IMR-90 (cell line): ENCODE measurements at places on chromosomes 13 and 19. TPM values are rescaled to one million over a fixed set of nuclear protein-coding genes. Genes with fewer than 3 reads are reported as not detected.

DNA sequence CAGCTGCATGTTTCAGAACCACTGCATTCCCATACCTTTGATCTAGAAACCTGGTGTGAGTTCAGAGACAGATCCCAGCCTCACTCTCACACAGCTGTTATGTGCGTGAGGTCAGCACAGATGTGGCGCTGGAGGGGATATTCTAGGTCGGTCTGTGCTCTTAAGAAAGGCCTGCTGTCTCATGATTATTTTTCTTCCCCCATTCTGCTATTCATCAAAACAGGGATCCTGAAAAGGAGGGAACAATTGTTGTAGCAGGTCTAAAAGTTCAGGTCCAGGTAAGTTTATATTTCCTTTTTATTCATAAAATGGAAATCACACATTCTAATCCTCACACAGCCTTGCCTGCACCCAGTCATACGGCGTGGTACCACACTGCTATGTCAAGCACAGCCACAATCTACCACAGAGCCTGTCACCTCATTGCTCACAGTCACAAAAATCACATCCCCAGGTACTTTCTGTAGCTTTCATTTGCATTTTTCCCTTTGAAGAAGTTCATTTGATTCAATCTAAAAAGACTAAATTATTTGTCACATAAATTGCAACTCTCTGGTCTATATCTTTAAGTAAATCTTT lies 867 bp downstream of the ZNF546 start:
- peak; percentile 55 for DNase-seq
- no peaks in the 10 kb centered on the region for H3K27me3 ChIP-seq
- peaks cover 5% of the 10 kb centered on the region for H3K4me1 ChIP-seq
- H3K36me3 ChIP-seq = no peaks in the 10 kb centered on the region
- peak overlapping the region; percentile 72 for H3K4me3 ChIP-seq
- no peak overlapping the region for H3K27ac ChIP-seq

ZNF611 gene
- 8.1 and 8.8 TPM in 2 replicates for total RNA-seq

DNA sequence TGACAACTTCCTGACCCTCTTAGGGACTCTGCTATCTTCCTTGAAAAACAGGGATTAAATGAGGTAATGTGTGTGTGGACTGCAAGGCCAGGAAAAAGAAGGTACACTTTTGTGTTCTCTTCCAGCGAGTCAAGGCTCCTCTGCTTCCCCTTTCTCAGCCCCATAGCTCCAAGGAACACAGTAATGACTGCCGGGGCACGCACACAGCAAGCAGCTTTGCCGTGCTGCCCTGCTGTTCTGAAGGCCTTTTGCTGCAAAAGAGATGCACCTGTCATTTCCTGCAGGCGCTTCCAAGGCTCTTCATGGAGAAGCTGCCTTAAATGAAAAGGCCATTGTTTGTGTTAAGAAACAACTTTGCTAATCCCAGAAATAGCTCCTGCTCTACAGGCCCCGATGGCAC lies 84.6 kb downstream of the CYSLTR2 start:
- no peak overlapping the region for H3K4me3 ChIP-seq
- H3K4me1 ChIP-seq = peaks cover 5% of the 10 kb centered on the region; the same call in 1 of the 2 replicates
- H3K27me3 ChIP-seq = peaks cover 2% of the 10 kb centered on the region; the same call in 1 of the 2 replicates
- no peak for DNase-seq

GRCh38 chr13:21672287-21672680 lies 1.4 kb downstream of the FGF9 start:
- H3K4me3 ChIP-seq = peak overlapping the region; percentile 24; the same call in 1 of the 2 replicates
- peaks cover 44% of the 10 kb centered on the region for H3K27me3 ChIP-seq
- H3K27ac ChIP-seq = no peak overlapping the region

ANKRD24 gene
- total RNA-seq = 0.18 and 0.28 TPM in 2 replicates

- no peak overlapping the region for H3K4me3 ChIP-seq
- no peak for DNase-seq
- H3K4me1 ChIP-seq = peaks cover 4% of the 10 kb centered on the region
- H3K27me3 ChIP-seq = no peaks in the 10 kb centered on the region
Observed at GRCh38 chr13:111286162-111286561, 34.3 kb upstream of the TEX29 start.

ZNF98 gene
- not detected in 2 replicates for total RNA-seq

LRRC63 gene
- not detected in 2 replicates for total RNA-seq

DNA sequence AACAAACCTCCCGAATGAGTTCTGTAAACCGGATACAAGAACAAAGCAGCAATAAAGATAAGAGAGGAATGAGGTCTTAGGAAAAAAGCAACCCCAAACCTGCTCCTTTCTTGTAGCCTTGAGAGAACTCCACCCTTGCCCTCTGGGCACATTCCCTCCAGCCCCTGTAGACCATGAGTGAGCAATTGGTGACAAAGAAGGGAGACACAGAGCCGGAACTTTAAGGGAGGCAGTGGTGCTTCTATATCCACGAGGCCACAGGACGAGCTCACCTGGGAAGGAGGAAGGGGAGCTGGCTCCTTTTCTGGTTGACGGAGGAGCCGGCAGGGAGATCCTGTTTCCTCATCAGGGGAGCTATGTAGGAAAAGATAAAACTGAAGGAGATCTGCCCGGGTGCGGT lies 13.0 kb downstream of the BRME1 start:
- H3K27ac ChIP-seq = no peak overlapping the region
- no peaks in the 10 kb centered on the region; the same call in 1 of the 2 replicates for H3K27me3 ChIP-seq
- no peaks in the 10 kb centered on the region for H3K36me3 ChIP-seq
- H3K4me1 ChIP-seq = no peaks in the 10 kb centered on the region

GRCh38 chr13:51681037-51681678 lies 96.9 kb downstream of the WDFY2 start:
- peaks cover 8% of the 10 kb centered on the region; the same call in 1 of the 2 replicates for H3K4me1 ChIP-seq
- H3K27ac ChIP-seq = no peak overlapping the region
- H3K4me3 ChIP-seq = no peak overlapping the region
- H3K27me3 ChIP-seq = no peaks in the 10 kb centered on the region
- H3K36me3 ChIP-seq = no peaks in the 10 kb centered on the region
- DNase-seq = peak; percentile 88

LGALS7 gene
- not detected in 2 replicates for total RNA-seq

RFPL4A gene
- not detected in 2 replicates for total RNA-seq

GRCh38 chr19:35776102-35776788 lies 881 bp downstream of the ARHGAP33 start:
- peaks cover 4% of the 10 kb centered on the region for H3K36me3 ChIP-seq
- peak overlapping the region; percentile 86 for H3K4me3 ChIP-seq
- H3K27me3 ChIP-seq = no peaks in the 10 kb centered on the region
- H3K27ac ChIP-seq = no peak overlapping the region; the same call in 1 of the 2 replicates
- H3K4me1 ChIP-seq = peaks cover 6% of the 10 kb centered on the region
- no peak for DNase-seq

COLGALT1 gene
- 74.2 and 77.1 TPM in 2 replicates for total RNA-seq

DNA sequence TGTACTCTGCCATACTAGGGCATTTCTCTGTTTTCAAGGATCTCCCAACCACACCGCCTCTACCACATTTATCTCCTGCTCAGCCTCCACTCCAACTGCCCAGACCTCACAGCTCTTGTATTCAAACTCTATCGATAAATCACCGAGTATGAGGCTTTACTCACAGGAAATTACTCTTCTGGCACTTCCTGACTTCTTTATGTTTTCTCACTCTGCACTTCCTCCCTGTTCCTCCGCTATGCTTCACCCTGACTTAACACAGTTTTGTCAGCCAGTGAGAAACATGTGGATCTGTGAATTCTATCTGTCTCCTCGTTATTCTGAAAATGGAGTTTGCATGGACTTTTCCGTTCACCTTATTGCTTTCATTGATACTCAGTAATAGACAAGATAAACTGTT lies 2.6 kb upstream of the CARD8 start:
- no peak overlapping the region for H3K4me3 ChIP-seq
- H3K4me1 ChIP-seq = no peaks in the 10 kb centered on the region
- no peak overlapping the region for H3K27ac ChIP-seq
- peaks cover 1% of the 10 kb centered on the region; the same call in 1 of the 2 replicates for H3K27me3 ChIP-seq
- no peak for DNase-seq
- H3K36me3 ChIP-seq = no peaks in the 10 kb centered on the region

DNA sequence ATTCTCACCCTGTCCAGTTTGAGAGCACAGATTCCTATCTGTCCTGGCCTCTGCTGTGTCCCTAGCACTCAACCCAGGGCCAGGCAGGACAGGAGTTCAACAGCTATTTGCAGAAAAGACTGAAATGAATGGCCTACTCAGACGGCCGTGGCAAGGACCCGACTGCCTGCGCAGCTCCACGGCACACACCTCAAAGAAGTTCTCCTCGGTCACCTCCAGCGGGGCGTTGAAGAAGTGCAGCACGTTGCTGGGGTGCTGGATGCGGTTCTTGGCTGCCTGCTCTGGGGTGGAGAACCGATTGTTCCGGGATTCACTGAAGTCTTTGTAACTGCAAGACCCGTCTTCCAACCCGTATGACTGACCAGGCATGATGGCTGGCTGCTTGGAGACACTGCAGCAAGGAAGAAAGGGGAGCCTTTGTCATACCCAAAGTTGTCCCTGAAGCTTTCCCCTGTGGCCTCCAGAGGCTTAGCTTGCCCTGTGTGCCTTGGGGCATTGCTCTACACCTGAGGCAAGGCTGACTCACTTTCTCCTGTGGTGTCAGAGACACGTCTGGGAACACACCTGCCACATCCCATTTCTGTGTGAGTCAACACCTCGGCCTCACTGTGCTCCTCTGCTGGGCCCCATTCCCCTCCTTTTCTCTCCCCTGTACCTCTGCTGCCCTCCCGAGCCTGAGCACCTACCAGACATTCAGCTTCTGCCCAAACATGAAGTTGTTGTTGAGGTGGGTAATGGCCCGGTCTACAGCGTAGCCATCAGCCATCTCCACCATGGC lies 6.8 kb upstream of the ECH1 start:
- H3K36me3 ChIP-seq = peaks cover 73% of the 10 kb centered on the region
- H3K27ac ChIP-seq = no peak overlapping the region
- no peak for DNase-seq
- no peak overlapping the region for H3K4me3 ChIP-seq
- no peaks in the 10 kb centered on the region for H3K27me3 ChIP-seq

DNA sequence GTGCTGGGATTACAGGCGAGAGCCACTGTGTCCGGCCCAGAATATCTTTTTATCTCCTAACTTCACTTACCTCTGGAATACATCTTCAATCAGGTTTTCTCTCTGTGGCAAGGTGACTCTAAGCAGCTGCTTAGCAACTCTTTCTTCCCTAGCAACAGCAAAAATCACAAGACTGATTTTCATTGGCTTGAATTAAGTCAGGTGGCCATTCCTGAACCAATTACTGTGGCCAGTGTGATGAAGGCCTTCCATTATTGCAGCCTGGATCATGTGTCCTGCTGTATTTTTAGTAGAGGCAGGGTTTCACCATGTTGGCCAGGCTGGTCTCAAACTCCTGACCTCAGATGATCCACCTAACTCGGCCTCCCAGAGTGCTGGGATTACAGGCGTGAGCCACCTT lies 9.0 kb upstream of the LTBP4 start:
- H3K4me3 ChIP-seq = no peak overlapping the region
- H3K36me3 ChIP-seq = peaks cover 27% of the 10 kb centered on the region
- DNase-seq = peak; percentile 76
- peaks cover 8% of the 10 kb centered on the region for H3K4me1 ChIP-seq
- no peak overlapping the region for H3K27ac ChIP-seq

DNA sequence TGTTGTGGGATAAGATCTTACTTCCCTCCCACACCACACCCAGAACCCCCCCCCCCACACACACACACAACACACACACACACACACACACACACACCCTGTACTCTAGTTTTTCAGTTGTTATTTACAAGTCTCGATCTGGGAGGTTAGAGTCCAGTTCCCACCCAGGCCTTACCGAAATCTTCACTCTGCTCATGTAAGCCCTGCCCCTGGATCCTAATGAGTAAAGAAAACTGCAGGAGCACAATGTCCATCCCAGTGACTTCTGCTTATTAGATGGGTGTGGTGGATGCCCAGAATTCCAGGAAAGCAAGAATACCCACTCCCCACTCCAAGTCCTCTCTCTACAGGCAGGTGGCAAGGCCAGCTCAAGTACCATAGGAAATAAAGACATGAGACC lies 23.0 kb downstream of the STARD13 start:
- no peak overlapping the region for H3K4me3 ChIP-seq

PLVAP gene
- not detected in 2 replicates for total RNA-seq

DNA sequence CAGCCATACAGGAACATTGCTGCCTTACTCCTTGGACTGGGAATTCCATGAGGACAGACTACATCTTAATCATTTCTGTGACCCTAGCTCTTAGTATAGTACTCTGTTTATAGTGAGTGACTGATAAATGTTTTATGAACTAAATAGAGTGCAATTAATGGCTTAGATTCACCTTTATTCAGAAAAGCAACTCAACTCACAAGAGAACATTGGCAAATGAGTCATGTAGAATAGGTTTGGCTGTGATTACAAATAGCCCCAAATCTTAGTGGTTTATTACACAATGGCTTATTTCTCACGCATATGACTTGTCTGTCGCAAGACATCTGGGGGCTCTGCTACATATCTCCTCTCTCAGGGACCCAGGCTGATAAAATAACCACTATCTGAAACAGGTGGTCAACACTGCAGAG lies 121.6 kb upstream of the KL start:
- DNase-seq = peak; percentile 74
- no peaks in the 10 kb centered on the region for H3K27me3 ChIP-seq
- no peaks in the 10 kb centered on the region; the same call in none of the 2 replicates for H3K4me1 ChIP-seq
- no peak overlapping the region for H3K4me3 ChIP-seq
- no peak overlapping the region for H3K27ac ChIP-seq
- no peaks in the 10 kb centered on the region for H3K36me3 ChIP-seq

- H3K4me1 ChIP-seq = peaks cover 10% of the 10 kb centered on the region; the same call in 1 of the 2 replicates
- no peaks in the 10 kb centered on the region for H3K27me3 ChIP-seq
- H3K27ac ChIP-seq = peak overlapping the region; percentile 64
- no peaks in the 10 kb centered on the region for H3K36me3 ChIP-seq
- peak; percentile 64 for DNase-seq
- H3K4me3 ChIP-seq = peak overlapping the region; percentile 47
Observed at GRCh38 chr13:24233351-24233901, 72.9 kb downstream of the SPATA13 start.

DNA sequence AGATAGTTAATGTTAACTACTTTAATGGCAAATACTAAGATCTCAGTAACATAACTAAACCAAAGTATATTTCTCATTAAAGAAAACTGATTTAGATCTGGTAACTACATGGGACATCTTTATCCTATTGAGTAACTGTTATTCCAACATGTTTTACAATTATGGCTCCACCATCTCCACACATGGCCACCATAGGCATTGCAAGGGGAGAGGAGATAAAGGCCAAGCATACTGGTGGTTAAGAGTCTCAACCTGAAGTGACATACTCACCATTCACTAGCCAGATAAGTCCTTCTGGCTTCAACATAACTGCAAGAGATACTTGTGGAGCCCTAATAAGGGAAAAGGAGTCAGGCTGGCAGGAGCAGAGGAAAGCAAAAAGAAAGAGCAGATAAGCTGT lies 1586.4 kb upstream of the SPRY2 start:
- no peaks in the 10 kb centered on the region for H3K36me3 ChIP-seq
- H3K27ac ChIP-seq = no peak overlapping the region
- H3K4me1 ChIP-seq = no peaks in the 10 kb centered on the region
- no peak for DNase-seq
- H3K27me3 ChIP-seq = no peaks in the 10 kb centered on the region
- H3K4me3 ChIP-seq = no peak overlapping the region

DNA sequence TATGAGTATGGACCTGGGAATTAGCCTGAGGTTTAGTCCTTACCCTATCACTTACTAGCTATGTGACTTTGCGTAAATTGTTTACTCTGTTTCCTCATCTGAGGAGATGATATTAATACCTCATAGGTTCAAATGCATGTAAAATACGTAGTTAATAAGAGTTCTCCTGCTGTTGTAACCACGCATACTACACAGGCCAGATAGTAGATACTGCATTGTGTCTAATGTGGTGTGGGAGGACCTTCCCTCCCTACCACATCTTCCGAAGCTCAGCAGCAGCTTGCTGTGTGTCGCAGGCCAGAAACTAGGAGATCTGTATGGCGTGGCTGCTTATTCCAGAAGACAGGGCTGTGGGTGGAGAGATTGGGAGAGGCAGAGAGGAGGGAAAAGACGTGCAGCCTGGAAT lies 23.0 kb downstream of the GTF2F2 start:
- peak overlapping the region; percentile 80 for H3K27ac ChIP-seq
- DNase-seq = peak; percentile 88
- no peak overlapping the region for H3K4me3 ChIP-seq
- peaks cover 11% of the 10 kb centered on the region for H3K4me1 ChIP-seq
